ENCODE measurements at places on chromosomes 1 and 21.

DNA sequence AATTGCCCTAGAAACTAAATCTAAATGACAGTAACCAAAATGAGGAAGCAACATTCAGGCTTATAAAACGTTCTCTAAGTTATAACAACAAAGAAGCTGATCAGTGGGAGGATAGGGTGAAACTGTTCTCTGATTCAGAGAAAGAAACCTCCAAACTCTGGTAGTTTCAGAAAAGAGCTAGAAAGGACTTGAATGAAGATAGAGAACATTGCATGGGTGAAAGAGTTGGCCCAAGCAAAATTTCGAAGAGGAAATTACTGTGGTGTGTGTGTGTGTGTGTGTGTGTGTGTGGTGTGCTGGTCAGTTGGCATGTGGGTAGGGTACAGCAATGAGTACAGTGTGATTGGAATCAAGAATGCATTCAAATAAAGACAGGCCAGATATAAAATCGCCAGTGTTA lies 16.5 kb upstream of the SPAG17 start:
- DNase-seq = no peak

DNA sequence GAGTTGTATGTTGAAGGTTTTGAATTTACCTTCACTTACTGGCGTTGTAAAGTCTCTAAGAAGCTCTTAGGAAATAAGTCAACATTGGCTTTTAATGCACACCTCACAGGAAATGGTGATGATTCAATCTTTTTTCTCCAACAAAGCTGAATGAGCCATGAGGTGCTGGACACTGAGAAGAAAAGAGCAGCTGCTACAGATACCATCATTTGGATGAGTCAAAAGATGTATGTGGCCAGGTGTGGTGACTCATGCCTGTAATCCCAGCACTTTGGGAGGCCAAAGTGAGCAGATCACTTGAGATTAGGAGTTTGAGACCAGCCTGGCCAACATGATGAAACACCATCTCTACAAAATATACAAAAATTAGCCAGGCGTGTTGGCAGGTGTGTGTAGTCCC lies 3.3 kb upstream of the IL23R start:
- no peak for DNase-seq

- DNase-seq = no peak
These were observed 1.2 kb downstream of the IPO13 start for GRCh38 chr1:43947874-43948437.

DNA sequence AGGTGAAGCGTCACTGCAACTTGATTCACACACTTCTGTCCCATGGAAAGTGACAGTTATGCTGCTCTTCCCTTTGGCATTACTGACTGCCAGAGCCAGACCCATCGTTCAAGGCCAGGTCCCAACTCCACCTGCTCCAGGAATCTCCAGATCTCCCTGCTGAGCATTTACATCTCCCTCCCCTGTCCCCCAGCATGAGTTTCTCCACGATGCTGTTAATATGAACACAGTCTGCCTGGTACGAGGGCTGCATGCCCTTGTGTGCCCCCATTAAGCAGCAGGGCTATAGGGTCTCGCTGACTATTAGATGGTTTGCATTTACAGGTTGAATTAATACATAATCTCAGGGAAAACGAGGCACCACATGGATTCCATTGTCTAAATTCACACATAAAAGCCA lies 4.3 kb downstream of the F3 start:
- DNase-seq = no peak

DNA sequence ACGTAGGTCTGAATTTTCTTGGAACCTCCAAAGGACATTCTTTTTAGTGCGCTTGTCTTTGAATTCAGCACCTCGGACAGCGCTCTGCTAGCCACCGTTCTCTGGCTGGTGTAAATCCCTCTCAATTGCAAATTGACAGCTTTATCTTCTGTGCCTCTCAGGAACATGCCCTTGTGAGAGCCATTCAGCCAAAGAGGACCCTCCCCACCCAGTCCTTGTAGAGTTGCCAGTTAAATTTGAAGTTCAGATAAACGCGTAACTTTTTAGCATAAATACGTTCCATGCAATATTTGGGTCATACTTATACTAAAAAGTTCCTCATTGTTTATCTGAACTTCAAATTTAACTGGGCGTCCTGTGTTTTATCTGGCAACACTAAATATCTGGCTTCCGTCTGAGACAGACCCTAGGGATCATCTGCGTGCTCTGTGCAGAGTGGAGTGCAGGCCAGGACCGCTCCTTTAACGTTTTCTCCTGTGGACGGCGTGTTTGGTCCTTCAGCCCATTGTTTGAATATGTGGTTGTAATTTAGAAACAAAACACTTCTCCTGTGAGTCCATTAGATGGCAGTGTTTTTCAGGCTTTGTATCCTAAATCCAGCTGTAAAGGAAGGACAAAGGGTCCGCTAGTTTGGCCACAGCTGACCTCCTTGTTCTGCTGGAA lies 7.0 kb downstream of the KCNAB2 start:
- no peak for DNase-seq

GRCh38 chr1:64304823-64305222 lies 101.4 kb downstream of the UBE2U start:
- DNase-seq = no peak

Measured in suprapubic skin (tissue), 4 donors.